ENCODE measurements at places on chromosomes 3 and 15.

DNA sequence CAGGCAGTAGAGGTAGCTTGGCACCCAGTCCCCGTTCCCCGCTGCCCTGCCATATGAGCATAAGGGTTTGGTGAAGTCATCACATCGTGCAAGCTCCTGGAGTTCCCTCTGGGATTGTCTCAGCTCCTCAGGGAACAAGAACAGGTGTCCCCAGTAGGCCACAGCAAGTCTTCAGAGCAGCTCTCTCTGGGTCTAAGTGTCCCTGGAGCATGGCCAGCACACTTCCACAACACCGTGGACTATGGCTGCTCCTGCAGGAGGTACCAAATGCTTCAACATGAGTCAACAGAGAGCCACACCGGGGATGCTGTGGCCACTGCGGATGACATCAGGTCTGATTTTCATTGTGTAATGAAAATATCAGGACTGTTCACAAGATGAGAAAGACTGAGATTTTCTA, 23.1 kb downstream of the ABHD6 start:
- DNase-seq, result peak; percentile 60

DNA sequence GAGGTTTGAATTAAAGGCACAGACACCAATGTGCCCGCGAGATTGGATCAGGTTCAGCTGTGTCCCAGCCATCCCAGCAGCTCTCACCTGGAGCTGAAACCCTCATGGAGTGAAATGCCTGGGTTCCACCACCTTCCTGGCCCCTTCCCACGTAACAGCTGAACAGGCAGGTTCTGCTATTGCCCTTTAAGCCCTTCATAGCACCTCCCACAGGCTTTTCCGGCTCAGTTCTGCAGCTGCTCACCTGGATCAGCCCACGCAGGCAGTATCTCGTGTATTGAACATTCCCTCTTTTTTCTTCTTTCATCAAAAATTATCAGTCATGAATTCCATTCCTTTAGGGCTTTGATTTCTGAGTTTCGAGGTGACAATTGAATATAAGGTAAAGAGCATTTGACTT, 129.8 kb downstream of the SLC9A9 start:
- DNase-seq, result no peak

DNA sequence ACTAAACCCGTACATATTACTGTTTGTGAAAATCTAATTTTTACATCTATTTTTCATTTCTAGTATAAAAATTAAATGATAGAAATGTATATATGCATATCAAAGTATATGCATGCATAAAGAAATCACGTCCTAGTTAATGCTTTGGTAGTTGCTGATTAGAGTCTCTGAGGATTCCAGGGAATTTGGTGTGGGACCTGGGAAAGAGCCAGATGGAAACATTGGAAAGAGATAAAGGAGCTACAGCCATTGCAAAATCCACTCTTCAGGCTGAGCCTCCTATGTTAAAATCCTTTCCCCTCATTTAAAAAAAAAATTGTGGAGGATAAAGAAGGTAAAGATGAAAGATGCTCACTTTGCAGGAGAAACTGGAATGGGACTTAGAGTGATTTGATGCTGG, 134.1 kb downstream of the SRGAP3 start:
- no peak for DNase-seq

- no peak for DNase-seq
These were observed 352.7 kb downstream of the TIGIT start for GRCh38 chr3:114646526-114646925.

- DNase-seq, result no peak
These were observed 54.7 kb downstream of the EEFSEC start for GRCh38 chr3:128207951-128208350.

DNA sequence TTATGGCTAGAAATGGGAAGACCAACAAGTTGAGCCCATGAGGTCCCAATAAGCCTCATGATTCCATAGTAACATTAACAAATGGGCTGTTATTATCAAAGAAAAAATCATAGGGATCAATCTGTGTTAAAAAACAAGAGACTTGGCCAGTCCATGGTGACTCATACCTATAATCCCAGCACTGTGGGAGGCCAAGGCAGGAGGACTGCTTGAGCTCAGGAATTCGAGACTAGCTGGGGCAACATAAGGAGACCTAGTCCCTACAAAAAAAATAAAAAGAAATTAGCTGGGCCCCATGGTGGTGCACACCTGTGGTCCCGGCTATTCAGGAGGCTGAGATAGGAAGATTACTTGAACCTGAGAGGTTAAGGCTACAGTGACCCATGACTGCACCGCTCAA, 124.8 kb downstream of the DMXL2 start:
- no peak for DNase-seq

Data from bone marrow (tissue), 2 donors.